ENCODE measurements at places on chromosomes 6 and 20.

DNA sequence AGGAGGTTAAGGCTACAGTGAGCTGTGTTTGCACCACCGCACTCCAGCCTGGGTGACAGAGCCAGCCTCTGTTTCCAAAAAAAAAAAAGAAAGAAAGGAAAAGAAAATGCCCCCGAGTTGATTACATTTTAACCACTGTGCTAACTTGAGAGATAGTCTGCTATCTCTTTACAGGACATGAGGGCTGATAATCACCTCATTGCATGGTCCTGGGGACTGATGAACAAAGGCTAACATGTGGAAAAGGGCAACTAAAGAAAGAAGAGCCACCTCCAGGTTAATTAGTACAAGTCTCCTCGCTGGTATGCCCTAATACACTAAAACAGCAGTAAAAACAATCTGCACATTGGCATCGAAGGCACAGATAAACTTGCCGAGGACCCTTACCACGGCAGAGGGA lies 4.2 kb upstream of the PLG start:
- H3K4me1 ChIP-seq: no peaks in the 10 kb centered on the region
- no peak for DNase-seq
- H3K36me3 ChIP-seq: no peaks in the 10 kb centered on the region
- no peak overlapping the region for H3K27ac ChIP-seq

GRCh38 chr6:33685411-33686224 lies 25.9 kb downstream of the UQCC2 start:
- H3K4me1 ChIP-seq: no peaks in the 10 kb centered on the region
- H3K27ac ChIP-seq: no peak overlapping the region
- DNase-seq: no peak
- H3K4me3 ChIP-seq: no peak overlapping the region
- H3K27me3 ChIP-seq: no peaks in the 10 kb centered on the region

DNA sequence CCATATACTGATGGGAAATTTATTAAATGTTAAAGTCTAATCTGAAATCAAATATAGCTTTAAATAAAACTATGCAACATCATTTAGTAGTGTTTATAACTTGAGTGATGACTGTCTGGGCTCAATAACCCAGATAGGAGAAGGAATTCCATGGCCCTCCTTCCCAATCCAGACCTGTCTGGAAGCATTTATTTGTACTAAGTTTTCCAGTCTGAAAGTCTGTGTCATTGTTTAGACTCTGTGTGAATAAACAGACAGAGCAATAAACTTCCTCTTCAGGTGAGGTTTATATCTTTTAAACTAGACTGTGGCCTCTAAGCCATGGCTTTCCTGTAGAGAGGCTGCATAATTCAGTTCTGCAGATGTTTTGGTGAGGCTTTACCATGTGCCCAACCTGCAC lies 176.4 kb downstream of the SOX4 start:
- peaks cover 43% of the 10 kb centered on the region for H3K4me1 ChIP-seq
- no peak overlapping the region for H3K4me3 ChIP-seq
- peak overlapping the region; percentile 90 for H3K27ac ChIP-seq
- DNase-seq: no peak

DNA sequence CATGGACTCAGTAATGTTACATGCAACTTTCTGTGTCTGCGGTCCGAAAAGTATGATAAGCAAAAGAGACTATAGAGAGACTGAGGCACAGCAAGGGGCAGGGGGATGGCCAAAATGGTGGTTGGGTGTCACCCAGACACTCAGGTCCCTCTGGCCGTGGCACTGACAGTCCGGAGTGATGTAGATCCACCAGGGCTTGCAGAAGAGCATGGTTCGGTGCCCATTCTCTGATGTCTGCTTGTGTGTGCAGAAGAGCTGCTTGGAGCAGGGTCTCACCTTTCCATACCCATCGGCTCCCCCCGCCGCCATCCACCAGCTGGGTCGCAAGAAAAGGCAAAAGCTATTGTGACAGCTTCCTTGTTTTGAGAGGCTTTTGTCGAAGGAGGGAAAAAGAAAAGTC lies 6.6 kb upstream of the APCDD1L start:
- no peaks in the 10 kb centered on the region for H3K36me3 ChIP-seq
- H3K4me1 ChIP-seq: no peaks in the 10 kb centered on the region

DNA sequence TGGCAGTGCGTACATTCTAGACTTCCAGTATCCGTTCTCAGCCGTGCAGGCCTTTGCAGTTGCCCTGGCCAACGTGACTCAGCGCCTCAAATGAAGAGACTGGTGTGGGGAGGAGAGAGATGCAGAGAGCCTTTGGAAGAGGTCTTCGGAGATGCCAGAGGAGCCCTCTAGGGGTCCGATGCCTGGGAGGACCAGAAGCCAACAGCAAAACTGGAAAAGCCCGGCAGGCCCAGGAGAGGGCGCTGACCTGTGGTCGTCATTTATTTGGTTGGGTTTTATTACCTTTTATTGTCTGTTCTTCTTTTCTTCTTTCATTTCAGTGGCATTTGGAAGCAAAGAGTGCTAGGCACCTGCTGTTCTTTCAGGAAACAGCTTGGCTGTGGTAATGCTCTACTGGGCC lies 53.3 kb upstream of the TMEM181 start:
- DNase-seq: no peak
- no peak overlapping the region for H3K4me3 ChIP-seq
- H3K27ac ChIP-seq: no peak overlapping the region
- no peaks in the 10 kb centered on the region for H3K36me3 ChIP-seq

- no peak for DNase-seq
- H3K27ac ChIP-seq: no peak overlapping the region
- H3K4me1 ChIP-seq: peaks cover 12% of the 10 kb centered on the region
- H3K36me3 ChIP-seq: no peaks in the 10 kb centered on the region
Observed at GRCh38 chr6:38215225-38215624, 395.7 kb downstream of the ZFAND3 start.
